ENCODE measurements at places on chromosomes 1 and 21.

DNA sequence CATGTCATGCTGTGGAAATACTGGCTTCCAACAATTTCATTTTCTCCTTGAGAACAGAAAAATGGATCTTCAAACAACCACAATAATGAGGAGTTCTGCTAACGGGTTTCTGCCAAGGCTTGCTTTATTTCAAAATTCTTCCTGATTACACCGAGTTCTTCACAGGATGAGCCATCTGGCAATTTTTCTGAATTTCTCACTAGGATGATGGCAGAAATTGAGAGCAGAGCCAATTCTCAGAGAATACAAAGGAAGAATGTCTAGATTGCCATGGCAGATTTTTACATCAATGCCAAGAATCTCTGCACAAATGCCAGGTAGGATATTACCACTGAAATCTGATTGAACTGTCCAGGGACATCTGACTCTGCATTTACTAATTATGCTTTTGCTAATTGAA lies 619.0 kb upstream of the CHRM3 start:
- DNase-seq = no peak

DNA sequence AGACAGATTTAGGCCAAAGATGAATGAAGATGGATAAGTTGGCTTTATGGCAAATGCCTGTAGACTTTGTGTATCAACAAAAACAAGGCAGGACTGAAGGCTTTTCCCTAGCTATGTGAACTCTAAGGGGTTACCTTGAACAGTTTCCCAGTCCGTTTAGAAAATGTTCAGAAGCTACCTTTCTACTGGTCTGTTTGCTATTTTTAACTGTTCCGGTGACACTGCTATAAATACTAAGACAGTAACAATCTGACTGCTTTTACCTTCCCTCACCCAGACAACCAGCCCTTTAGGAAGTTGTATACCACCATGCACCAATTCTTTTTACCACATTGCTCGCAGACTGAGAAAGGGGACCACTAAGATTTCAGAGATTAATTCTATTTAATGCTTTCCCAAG lies 102.2 kb downstream of the PHTF1 start:
- no peak for DNase-seq

DNA sequence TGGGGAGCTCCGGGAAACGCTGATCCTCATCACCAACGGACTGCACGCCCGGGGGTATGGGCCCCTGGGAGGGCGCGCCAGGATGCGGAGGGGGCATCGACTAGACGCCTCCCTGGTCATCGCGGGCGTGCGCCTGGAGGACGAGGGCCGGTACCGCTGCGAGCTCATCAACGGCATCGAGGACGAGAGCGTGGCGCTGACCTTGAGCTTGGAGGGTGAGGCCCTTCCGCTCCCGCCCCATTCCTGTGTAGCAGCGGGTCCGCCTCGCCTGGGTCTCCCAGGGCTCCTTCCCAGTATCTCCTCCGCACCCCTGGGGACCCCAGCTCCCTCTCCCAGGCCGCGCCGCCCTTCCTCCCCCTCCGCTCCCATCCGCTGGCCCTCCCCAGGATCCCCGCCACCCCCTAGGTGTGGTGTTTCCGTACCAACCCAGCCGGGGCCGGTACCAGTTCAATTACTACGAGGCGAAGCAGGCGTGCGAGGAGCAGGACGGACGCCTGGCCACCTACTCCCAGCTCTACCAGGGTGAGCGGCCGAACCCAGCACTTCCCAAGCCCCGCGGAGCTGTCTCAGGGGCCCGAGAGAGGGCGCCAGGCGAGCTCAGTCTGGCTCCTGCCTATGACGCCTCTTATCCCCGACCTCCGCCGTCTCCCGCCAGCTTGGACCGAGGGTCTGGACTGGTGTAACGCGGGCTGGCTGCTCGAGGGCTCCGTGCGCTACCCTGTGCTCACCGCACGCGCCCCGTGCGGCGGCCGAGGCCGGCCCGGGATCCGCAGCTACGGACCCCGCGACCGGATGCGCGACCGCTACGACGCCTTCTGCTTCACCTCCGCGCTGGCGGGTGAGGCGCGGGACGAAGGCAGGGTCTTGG lies 5.0 kb downstream of the HAPLN2 start:
- no peak for DNase-seq

GRCh38 chr1:51952638-51953037 lies 37.9 kb downstream of the RAB3B start:
- no peak for DNase-seq

DNA sequence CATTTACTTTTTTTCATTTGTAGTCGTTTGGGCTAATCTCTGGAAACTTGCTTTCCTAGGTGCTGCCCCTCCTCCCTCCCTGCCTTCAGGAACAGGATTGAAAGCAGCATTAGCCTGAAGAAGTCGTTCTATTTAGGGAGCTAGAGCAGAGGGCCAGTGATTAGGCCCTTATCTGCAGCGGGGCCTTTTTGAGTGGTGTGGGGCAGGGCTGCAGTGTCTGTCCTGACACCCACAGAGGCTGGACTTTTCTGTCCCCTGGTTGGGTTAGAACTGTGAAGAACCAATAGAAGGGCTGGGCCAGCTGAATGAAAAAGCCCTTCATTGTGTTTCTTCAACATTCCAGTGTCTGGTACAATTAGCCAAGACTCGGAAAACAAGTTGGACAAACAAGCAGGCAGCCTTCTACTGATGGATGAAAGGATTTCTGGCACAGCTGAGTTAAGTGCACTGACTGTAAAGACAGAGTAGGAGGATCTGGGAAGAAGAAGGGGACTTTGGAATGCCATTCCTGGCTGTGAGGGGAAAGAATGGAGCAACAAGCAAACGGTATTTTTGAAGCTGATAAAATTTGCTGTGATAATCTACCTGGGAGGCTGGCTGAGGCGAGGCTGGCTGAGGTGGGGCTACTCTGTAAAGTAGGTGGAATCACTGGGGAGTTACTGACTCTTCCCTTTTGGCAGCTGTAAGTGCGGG lies 9.7 kb downstream of the MACF1 start:
- DNase-seq = no peak

- no peak for DNase-seq
Observed at GRCh38 chr1:39105841-39106765, 80.0 kb downstream of the NDUFS5 start.

DNA sequence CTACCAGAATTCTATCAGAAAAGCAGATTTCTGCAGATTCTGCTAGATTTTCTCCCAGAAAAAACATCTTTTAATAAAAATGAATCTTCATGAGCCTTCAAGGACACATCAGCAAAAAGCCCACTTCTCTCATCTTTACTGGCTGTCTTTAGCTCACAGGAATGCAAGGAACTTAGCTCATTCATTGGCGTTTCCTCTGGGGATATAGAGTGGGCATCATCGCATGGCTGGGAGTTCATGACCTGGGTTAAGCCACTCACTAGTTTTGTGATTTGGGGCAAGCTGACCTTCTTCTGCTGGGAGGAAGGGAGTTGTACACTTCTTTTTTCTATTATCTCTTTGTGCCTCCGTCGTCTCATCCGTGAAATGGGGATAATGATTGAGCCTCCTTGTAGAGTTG lies 149.7 kb downstream of the KAZN start:
- no peak for DNase-seq

- no peak for DNase-seq
Observed at GRCh38 chr1:24384251-24385090, 29.1 kb downstream of the STPG1 start.

DNA sequence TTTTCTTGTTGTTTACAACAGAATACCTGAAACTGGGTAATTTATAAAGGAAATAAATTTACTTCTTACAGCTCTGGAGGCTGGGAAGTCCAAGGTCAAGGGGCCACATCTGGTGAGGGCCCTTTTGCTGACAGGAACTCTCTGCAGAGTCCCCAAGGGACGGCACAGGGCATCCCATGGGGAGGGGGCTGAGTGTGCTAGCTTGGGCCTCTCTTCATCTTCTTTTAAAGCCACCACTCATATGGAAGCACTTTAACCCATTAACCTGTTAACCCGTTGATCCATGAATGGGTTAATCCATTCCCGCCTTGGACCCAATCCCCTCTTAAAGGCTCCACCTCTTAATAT lies 76.3 kb downstream of the OBSCN start:
- no peak for DNase-seq

GRCh38 chr21:34582506-34583150 lies 32.3 kb downstream of the RCAN1 start:
- DNase-seq = peak; percentile 42

DNA sequence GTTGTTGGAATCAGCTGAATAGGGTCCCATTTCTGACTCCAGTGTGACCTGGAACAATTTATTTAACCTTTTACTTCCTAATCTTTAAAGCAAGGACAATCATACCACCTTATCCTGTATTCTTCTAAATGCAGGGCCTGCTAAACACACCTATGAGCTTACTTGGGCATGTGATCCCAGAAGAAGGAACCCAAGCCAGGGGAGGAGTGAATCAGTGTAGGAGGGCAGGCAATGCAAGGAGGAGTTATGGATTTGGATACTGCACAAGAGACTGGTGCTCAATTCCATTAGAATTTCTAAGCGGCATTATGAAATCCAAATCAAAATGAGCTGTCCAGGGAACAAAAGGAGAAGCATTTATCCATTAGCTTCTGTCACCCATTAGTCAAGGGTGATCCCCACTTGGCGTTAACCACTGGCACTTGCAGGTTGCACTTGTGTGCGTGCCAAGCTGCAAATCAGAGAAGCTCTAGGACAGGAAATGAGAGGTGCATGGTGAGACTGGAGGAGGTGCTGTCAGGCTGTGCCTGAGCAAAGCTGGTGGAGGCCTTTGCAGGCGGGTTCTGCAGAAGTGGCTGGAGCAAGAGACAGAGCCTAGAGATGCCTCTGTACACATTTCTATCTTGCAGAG lies 297.2 kb upstream of the PLXNA2 start:
- DNase-seq = no peak

GRCh38 chr1:112464501-112464900 lies 44.3 kb upstream of the WNT2B start:
- no peak for DNase-seq

GRCh38 chr1:54001591-54001990 lies 16.4 kb downstream of the LDLRAD1 start:
- DNase-seq = no peak

DNA sequence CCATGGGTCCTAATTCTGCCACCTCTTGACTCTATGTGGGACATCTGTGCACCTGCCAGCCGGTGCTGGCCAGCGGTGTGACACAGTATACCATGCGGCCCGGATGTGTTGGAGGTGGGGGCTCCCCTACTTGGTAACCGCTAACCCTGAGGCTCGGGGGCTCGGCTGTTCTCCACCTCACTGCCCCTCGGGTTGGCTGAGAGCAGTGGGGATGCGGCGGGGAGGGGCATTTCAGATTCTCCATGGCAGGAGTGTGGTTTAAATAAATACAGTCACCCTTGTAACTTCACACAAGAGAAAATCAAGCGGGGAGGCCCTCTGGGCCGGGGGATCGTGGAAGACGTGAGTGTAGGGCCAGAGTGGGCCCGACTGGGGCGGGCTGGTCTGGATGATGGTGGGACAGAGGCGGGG lies 11.0 kb downstream of the KRTAP10-1 start:
- DNase-seq = no peak

DNA sequence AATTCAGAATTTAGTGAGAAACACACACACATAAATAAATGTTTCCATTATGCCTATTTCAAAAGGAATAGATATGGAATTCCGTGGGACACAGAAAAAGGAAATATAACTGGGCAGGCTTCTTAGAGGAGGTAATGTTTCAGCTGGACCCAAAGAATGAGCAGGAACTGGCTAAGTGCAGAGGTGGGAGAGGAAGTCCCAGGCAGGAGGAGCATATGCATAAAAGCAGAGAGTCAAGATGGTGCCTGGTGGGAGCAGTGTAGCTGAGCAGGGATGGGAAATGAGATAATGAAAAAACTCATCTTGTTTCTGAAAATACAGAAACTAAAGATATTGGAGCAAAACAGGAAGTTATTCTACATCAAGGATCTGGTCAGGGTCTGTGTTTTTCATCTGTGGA lies 115.2 kb upstream of the MAGI3 start:
- DNase-seq = no peak

DNA sequence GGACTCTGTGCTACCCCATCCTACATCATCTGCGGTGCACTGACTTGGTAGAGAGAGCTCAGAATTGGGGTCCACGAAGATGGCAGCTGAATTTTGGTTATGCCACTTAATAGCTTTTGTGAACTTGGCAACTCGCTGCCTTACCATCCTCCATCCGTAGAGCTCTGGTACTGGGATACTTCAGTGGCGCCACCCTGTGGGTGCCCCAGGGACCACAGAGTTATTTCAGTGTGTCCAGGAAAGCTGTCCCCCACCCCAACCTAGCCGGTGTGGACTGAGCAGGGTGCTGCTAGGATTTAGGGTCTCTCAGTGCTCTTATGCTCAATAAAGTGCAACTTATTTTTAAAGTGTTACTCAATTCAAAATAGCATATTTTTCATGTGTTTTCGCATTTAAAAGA lies 9.0 kb upstream of the USF1 start:
- DNase-seq = no peak

DNA sequence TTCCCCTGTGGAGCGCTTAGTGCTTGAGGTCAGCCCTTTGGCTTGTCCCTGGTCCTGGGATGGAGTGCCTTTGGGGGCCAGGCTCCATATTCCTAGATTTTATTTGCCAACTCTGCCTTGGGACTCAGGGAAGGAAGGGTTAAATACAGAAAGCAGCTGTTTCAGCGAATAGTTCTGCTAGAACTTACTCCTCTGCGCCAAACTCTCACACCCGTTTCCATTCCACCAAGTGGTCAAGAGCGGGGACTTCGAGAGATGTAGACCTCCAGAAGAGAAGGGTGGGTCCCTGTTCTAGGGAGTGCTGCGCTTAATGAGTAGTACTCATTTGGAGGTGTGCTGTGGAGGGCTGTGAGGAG lies 704 bp upstream of the TOMM40L start:
- DNase-seq = no peak

DNA sequence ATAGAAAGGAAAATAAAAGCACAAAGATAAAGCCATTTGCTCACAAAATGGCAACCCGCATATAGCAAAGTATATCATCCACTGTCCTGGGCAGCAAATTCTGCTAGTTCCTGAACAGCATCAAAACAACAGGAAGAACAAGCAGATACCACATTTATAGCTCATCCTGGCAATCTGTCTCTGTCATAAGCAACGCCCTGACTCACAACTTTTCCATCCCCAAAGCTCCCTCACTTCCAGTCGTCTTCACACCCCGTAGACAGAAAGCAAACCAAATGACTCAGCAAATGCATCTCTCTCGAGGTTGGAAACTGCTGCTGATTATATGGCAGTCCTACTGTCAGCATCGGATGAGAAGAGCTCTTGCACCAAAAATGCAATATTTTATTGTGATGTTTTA lies 65.8 kb downstream of the AK5 start:
- DNase-seq = no peak

DNA sequence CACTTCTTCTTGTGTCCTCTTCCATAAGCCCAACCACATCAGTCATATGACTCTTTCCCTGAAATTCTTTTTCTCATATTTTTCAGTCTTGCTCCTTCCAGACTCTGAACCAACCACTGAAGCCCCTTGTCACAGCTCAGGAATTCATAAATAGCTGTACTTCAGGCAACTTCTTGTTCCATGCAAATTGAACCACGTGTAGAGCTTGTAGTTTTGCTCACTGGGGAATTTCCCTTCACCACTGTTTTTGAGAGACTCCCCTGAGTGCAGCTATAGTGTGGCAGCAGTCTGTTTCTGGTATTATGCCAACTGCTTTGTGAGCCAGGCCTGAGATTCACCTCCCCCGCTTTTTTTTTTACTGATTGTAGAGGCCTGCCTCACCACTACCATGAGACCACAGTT lies 150.3 kb upstream of the SPAG17 start:
- no peak for DNase-seq

GRCh38 chr1:55632906-55633305 lies 417.7 kb upstream of the USP24 start:
- no peak for DNase-seq
